ENCODE measurements at places on chromosomes 4 and X. TPM values are rescaled to one million over a fixed set of nuclear protein-coding genes. Genes with fewer than 3 reads are reported as not detected.

The NOX1 gene
- total RNA-seq = not detected

The NIPAL1 gene
- 0.65 TPM for total RNA-seq

The OTUD6A gene
- not detected for total RNA-seq

The TBX22 gene
- total RNA-seq = not detected

The SLC10A4 gene
- 7.4 TPM for total RNA-seq

The SLC6A14 gene
- 0.03 TPM for total RNA-seq

The UGT2A3 gene
- not detected for total RNA-seq

All from A549 treated with GW870086 at 1 μM for 4 hours (cell line).